AG20443 (cell line): ENCODE measurements at places on chromosomes 6 and 20.

DNA sequence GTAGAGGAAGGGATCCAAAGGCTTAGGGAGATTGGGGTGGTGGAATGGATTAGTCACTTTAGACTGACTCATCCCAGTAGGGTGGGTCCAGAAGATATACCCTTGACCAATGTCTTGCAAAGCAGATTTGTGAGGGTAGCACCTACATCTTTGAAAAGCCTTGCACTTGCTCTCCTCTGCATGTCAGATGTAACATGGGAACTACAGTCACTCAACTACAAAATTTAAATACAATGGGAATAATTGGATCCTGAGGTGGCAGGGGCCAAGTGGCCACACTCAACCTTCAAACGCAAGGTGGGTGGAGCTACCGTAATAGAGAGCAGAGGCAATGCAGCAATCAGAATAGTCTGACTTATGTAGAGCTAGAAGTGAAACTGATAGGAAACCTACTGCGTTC lies 71.2 kb downstream of the ME1 start:
- no peak for DNase-seq

- DNase-seq, result peak; percentile 82
Observed at GRCh38 chr6:127266892-127267645, 405 bp downstream of the RNF146 start.

DNA sequence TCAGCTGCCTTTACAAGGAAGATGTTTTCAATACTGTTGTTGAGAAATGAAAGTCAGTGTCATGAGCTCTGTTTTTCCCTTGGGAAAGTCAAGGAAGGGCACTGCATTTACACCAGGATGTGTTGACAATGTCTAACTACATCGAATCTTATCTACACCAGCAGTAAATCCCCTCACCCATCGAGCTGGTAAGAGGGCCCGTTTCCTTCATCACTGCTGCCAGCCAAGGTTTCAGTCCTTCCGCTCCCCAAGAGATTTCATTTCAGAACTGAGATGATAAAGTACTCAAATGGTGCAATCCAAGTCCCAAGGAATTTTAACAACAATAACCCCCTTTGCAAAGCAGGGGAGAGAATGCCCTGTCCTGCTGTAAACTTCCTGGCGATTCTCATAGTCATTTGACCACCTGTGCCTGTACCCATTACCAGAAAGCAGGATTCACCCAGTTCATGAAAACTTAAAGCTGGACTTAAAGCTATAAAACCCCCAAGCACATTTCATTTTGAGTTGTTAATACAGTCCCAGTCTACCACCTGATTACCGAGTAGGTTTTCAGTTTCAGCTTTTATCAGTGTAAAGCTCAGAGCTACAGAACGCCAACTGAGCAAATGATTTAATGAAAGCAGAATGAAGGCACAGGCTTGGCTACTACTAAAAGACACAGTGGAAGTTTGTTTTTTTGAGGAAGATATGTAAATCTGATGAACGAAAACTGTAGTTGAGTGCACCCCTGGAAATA lies 122.5 kb upstream of the TAB2 start:
- DNase-seq, result no peak

DNA sequence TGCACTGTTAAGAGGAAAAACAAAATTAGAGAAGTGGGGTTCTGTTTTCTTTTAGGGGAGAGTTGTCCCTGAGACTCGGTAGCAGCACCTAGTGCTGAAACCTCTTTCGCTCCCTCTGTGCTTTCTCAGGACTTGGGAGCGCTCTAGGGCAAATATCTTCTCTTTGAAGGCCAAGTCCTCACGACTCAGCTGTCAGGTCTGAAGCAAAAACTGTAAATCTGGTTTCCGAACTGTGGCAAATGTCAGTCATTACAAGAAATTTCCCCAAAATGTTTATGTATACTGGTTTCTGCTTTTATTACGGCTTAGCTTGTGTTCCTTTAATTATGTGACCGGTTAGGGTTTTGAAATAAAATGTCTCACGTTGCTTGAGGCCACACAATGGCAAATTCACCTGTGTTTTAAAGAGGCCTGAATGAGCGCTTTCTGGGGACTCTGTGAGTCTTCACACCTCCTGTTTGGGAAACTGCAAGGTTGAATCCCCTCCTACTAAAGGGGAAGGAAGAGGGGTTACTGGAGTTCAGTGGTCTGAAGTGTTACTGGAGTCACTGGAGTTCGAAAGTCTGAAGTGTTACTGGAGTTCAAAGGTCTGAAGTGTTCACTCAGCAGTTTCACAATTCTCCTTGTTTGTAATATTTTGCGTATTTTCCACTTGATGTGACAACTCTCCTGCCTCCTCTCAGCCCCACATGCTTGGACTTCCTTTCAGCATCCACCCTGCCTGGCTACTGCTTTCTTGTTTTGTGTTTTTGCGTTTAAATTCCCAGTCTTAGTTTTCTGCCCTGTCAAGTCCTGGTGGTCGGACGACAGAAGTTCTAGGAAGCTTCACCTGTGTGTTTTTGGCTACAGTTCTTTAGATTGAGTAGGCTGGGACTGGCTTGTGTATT lies 1.6 kb downstream of the SMPDL3A start:
- peak; percentile 38 for DNase-seq

DNA sequence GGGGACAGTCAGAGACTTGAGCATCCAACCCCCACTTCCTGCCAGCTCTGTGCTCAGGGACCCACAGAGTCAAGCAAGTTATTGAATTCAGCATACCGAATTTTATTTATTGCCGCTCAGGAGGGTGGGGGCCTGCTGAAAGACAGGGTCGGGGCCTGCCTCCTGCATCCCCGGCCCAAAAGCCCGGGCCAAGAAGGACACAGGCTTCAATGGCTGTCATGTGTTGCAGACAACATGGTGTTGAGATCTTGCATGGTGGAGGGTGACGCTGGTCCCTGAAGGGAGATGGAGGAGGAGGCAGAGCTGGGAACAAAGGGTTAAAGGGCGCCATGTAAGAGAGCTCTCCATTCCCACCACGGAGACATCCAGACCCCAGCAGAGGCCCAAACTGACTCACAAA lies 698 bp downstream of the SFTA2 start:
- DNase-seq, result no peak

DNA sequence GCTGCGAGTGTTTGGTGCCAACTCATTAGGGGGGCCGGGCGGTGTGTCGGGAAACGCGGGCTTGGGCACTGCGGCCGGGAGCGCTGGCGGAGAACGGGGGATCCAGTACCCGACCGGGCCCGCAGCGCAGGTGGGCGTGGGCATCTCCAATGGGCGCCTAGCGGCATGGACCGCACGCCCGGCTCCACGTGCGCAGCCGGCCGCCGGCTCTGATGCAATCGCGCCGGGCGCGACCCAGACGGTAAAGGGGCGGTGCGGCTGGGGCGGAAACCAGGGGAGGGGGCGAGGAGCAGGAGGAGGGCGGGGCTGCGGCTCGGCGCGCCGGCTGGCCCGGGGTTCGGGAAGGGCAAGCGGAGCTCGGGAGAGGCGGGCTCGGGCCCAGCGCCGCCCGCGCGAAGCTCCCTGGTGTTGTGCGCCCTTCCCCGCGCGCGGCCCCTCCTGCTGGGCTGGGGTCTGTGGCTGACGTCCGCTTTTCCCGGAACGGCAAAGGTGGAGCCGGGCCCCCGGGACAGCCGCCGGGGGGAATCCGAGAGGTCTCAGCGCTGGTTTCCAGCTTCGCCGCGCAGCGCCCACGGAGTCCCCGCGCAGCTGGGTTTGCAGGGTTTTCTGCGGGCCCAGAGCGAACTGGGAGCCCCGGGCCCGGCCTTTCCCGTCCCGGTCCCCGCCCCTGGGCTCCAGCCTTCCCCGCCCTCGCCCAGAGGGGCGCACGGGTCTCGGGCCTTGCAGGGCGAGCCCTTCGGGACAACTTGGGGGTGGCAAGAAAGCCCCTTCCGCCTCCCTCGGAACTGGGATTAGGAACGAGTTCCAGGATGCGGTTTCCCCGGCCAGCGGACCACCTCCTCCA lies 867 bp downstream of the MTHFD1L start:
- DNase-seq, result peak; percentile 95

DNA sequence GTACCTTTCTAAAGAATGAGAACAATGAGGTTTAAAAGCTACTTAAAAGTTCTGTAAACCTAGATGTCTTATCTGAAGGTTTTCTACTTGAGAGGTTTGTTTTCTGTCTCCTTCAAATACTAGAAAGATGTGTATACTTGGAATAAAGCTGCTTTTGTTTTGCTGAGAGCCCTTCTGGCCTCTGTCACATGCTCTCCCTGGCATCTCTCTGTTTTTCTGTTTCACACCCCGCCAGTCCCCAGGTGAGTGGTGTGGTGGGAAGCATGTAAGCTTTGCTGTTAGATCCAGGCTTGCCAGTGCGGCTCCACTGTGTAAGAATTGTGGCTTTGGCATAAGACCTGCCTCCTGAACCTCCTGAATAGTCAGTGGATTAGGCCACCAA lies 56.8 kb downstream of the SNX9 start:
- DNase-seq, result no peak

DNA sequence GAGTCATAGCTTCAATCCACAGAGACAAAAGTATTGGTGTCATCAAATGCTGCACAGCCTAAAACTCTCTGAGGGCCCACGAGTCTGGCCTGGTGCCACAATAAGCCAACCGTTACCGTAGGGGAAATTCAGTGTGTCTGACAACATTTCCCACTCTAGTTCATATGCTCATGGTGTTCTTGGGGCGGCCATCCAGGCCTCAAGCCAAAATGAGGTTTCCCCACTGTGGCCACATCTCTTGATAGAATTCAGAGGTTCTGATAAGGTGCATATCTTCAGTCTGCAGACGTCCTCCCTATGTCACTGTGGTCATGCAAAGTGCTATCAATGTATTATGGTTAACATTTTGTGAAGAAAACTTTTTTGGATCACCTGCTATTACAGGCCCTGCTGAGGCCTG lies 627.7 kb downstream of the QKI start:
- no peak for DNase-seq

DNA sequence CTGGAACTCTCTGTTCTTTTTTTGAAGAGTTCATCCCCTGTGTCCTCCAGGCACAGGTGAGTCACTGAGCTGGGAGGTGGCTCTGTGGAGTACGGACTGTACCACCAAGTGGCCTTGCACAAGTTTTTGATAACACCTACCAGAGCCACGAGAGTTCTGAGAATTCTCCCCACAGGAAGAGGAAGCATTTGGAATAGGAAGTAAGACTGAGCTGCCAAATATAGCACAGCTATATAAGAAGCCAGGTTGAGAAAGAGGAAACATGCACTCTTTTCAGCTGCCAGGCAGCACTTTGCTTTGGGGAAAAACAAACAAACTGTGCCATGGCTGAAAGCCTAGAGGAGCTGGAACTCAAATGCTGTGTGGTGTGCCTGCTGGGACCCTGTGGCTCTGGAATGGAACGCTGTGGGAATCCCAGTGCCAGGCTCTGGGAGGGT lies 70.8 kb upstream of the RIPOR2 start:
- DNase-seq, result peak; percentile 49

DNA sequence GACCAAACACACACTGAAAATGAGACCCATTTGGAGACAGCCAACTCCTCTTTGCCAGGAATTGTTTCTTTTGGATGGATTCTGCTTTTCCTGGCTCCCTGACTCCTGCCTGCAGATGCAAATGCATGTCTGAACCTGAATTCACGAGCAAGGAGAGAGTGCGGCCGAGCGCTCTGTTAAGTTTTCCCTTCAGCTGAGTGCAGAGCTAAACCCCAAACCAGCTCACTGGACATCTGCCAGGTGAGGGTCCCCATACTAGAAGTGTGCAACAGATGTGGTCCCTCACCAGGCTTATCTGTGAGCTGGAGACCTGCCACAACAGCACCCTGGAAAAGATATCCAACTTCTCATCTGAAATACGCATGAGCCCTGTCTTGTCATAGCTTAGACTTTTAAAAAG lies 59.0 kb downstream of the CD164 start:
- no peak for DNase-seq

GRCh38 chr20:1503564-1504227 lies 12.5 kb upstream of the SIRPB2 start:
- peak; percentile 92 for DNase-seq

GRCh38 chr6:132084811-132085509 lies 133.8 kb upstream of the CCN2 start:
- DNase-seq, result peak; percentile 68

- no peak for DNase-seq
Observed at GRCh38 chr20:37669773-37670236, 24.0 kb upstream of the CTNNBL1 start.

DNA sequence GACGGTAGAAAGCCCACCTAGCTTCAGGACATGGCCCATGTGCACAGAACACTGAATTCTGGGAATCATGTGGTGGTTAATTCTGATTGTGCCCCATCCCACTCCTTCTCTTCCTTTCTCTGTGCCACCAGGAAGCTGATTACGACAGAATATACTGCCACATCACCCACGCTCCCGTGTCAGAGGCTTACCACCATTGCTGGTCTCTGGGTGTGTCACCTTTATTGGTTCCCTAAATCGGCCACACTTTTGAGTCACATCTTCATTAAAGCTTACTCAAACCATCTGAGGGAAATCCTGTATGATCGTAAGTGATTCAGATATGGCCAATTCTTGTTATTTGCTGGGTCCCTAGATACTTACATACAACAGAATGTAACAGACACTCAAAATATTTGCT lies 3.1 kb downstream of the TRMT6 start:
- DNase-seq, result no peak

DNA sequence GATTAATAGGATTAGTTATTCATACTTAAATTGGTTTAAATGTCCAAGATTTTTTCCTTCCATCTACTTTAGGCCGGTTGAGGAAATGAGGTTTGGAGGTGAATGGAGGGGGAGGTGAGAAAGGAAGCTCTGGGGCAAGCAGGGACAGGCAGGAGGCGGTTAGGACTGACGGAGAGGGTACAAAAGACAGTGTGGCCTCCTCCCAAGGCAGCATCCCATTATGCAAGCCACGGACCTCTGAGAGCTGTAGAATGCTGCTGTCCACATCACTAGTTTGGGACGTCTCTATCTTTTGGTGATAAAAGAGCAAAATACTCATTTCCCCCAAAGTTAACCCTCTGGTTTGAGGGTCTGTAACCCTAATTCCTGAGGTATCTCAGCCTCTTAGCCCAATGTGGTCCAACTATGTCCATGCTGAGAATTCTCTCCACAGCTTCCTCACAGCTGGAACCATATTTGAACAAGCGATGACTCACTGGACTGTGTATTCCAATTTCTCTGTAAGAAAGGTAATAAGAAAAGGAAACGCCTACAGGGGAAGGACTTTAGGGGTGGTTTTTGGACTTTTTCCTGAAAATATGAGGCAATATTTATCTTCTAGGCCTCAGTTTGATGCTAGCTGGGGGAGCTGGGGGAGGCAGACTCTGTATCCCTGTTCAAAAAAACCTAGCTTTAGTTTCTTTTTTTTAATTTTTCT lies 172.2 kb downstream of the TFAP2B start:
- DNase-seq, result no peak

DNA sequence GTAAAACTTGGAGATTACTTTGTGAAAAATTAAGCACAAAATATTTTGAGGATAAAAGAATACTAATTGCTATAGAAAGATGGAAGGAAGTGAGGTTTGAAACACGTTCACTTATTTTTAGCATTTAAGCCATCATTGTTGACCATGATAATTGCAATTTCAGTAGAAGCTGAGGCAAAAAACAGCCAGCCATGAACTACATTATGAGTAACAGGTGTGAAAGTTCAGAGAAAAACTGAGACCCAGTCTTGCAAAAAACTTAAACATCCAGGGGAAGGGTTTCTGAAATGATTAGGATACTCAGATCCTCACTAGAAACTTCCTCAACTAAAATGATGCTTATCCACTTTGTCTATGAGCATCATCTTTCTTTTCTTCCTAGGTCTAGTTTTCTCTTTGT lies 619.4 kb downstream of the PHF3 start:
- DNase-seq, result no peak
